T-helper 17 cell (primary cell): ENCODE measurements at places on chromosomes 12 and 14. TPM values are rescaled to one million over a fixed set of nuclear protein-coding genes. Genes with fewer than 3 reads are reported as not detected.
A peak's percentile ranks its signal among the peaks of the same experiment; 100 is the strongest.

DNA sequence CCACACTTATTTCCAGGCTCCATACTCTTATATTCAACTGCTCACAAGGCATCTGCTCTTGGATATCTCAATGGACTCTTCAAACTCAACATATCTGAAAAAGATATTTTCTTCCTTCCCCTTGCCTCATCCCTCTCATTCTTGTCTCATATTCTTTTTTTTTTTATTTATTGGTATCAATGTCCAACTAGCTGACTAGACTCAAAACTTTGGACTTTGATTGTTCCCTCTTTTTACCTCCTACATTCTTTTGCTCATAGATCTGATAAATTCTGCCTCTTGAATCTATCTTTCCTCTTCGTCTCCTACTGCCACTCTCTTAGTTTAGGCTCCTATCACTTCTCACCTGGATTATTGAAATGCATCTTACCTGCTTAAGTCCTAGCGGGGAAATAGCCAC, 25.8 kb downstream of the ARF6 start:
- H3K27me3 ChIP-seq = no peaks in the 10 kb centered on the region
- DNase-seq = no peak
- H3K4me1 ChIP-seq = peaks cover 16% of the 10 kb centered on the region

DNA sequence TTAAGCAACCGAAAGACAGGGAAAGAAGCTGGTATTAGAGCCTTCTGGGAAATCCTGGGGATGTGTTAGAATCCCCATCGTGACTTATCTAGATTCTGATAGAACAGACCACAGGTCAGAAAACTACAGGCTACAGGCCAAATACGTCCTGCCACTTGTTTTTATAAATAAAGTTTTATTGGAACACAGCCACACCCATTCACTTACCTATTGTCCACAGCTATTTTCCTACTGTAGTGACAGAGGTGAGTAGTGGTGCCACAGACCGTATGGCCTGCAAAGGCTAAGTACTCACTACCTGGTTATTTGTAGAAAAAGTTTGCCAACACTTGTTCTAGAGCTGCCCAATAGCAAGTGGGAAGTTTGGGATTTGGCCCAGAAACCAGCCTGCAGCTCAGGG, 53.8 kb downstream of the HRK start:
- H3K36me3 ChIP-seq = peaks cover 2% of the 10 kb centered on the region
- no peak overlapping the region for H3K4me3 ChIP-seq
- H3K4me1 ChIP-seq = no peaks in the 10 kb centered on the region

DNA sequence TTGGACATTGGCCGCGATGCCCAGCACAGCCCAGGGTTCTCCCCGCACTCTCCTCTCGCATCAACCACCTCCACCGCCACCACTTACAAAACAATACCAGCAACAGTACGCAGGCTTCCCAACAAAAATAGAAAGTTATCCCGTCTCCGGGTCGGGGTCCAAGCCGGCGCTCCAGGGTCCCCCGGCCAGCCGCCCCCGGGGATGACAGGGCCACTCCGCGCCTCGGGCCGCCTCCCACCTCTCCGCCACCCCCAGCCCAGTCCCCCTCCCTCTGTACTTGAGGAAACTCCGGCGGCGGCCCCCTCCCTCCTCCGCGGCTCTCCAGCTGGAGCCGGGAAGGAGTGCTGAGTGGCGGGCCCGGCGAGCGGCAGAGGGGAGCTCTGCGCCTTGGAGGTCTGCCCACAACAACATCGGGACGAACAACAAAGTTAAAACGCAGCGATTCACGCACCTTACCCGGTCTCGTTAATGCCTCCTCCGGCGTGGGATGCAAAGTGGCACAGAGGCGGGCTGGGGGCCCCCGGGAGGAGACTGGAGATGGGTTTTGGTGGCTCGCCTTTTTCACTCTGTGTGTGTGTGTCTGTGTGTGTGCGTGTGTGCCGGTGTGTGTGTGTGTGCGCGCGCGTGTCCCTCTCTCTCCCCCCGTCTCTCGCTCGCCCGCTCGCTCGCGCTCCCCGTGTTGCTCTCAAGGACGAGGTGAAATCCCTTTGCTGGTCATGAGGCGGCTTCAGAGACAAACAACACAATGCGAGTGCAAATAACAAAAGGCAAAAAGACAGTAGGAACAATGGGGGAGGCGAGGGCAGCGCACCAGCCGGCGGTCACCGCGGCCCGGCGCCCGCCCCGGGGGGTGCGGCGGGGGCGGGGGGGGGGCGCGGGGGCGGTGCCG, 386.8 kb downstream of the BCAT1 start:
- peaks cover 8% of the 10 kb centered on the region for H3K36me3 ChIP-seq
- no peak overlapping the region for H3K27ac ChIP-seq
- DNase-seq = no peak

- H3K4me1 ChIP-seq = peaks cover 6% of the 10 kb centered on the region
- H3K4me3 ChIP-seq = no peak overlapping the region
- no peaks in the 10 kb centered on the region for H3K27me3 ChIP-seq
- DNase-seq = no peak
- H3K36me3 ChIP-seq = peaks cover 7% of the 10 kb centered on the region
Observed at GRCh38 chr12:22518060-22518719, 26.2 kb downstream of the C2CD5 start.

- peak overlapping the region; percentile 88 for H3K27ac ChIP-seq
- H3K36me3 ChIP-seq = no peaks in the 10 kb centered on the region
- H3K4me1 ChIP-seq = peaks cover 18% of the 10 kb centered on the region
- H3K27me3 ChIP-seq = no peaks in the 10 kb centered on the region
Observed at GRCh38 chr12:62351326-62351725, 91.1 kb downstream of the USP15 start.

GRCh38 chr12:52230364-52231281, 2.4 kb upstream of the KRT7 start:
- DNase-seq = no peak
- peaks cover 82% of the 10 kb centered on the region for H3K27me3 ChIP-seq
- peaks cover 5% of the 10 kb centered on the region for H3K4me1 ChIP-seq
- no peak overlapping the region for H3K27ac ChIP-seq
- H3K36me3 ChIP-seq = peaks cover 14% of the 10 kb centered on the region
- no peak overlapping the region for H3K4me3 ChIP-seq

DNA sequence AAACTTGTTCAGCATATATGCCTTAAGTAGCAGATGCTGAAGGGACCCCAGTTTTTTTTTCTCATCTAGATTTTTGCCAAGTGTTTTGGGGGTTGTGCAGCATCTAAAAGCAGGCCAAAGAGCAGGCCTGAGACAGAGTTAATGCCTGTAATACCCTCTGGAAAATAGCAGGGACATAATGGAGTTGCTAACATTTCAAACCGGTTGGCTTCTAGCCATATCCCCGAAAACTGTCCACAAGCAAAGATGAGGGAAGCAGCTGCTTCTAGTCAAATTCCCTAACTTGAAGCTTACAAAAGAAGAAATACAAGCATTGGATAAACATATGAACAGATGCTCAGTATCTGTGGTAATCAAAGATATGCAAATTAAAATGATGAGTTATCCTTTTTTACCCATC, 52.1 kb upstream of the AEBP2 start:
- H3K27ac ChIP-seq = no peak overlapping the region
- DNase-seq = no peak
- H3K4me3 ChIP-seq = no peak overlapping the region
- peaks cover 4% of the 10 kb centered on the region for H3K27me3 ChIP-seq
- H3K4me1 ChIP-seq = peaks cover 1% of the 10 kb centered on the region

- no peaks in the 10 kb centered on the region for H3K27me3 ChIP-seq
- no peak overlapping the region for H3K27ac ChIP-seq
- H3K4me3 ChIP-seq = no peak overlapping the region
Observed at GRCh38 chr14:53715193-53715721, 241.4 kb downstream of the BMP4 start.

DNA sequence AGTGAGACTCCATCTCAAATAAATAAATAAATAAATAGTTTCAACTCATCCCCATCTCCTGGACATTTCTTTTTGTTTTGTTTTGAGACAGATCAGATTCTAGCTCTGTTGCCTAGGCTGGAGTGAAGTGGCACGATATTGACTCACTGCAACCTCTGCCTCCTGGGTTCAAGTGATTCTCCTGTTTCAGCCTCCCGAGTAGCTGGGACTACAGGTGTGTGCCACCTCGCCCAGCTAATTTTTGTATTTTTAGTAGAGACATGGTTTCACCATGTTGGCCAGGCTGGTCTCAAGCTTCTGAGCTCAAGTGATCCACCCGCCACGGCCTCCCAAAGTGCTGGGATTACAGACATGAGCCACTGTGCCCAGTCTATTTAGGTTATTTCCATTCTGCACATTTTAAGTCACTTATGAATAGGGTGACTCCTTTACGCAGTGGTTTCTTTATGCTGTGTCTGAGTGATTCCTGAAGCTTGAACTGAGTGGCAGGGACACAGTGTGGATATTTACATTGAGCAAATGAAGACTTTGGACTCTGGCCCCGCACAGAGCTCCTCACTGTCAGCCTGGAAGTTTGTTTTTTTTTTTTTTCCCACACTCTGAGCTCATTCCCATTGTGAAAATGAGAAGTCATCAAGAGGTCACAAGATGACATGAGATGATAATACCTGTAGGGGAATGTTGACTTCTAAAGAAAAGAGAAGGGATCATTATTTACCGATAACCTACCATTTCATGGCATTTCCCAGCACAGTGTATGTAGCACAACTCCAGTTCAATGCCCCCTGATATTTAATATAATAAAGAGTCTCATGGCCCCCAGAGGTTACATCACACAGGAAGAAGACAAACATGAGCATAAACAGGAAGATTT, 72.6 kb downstream of the TBX3 start:
- DNase-seq = no peak
- H3K27me3 ChIP-seq = peaks cover 12% of the 10 kb centered on the region
- H3K36me3 ChIP-seq = no peaks in the 10 kb centered on the region
- H3K4me1 ChIP-seq = no peaks in the 10 kb centered on the region

- peak overlapping the region; percentile 99 for H3K27ac ChIP-seq
- no peak for DNase-seq
- no peaks in the 10 kb centered on the region for H3K27me3 ChIP-seq
- H3K4me1 ChIP-seq = peaks cover 60% of the 10 kb centered on the region
- H3K36me3 ChIP-seq = peaks cover 6% of the 10 kb centered on the region
- H3K4me3 ChIP-seq = peak overlapping the region; percentile 7
Observed at GRCh38 chr12:12470751-12471306, 91.8 kb downstream of the DUSP16 start.

RPS6KL1 gene
- total RNA-seq = 1.9 TPM

- H3K27me3 ChIP-seq = no peaks in the 10 kb centered on the region
- no peaks in the 10 kb centered on the region for H3K4me1 ChIP-seq
- H3K36me3 ChIP-seq = peaks cover 2% of the 10 kb centered on the region
- no peak for DNase-seq
Observed at GRCh38 chr12:69405566-69405865, 46.0 kb downstream of the YEATS4 start.

NXPH4 gene
- not detected for total RNA-seq

LLPH gene
- total RNA-seq = 24.0 TPM

GPR68 gene
- 7.6 TPM for total RNA-seq

KRT78 gene
- total RNA-seq = not detected

DNA sequence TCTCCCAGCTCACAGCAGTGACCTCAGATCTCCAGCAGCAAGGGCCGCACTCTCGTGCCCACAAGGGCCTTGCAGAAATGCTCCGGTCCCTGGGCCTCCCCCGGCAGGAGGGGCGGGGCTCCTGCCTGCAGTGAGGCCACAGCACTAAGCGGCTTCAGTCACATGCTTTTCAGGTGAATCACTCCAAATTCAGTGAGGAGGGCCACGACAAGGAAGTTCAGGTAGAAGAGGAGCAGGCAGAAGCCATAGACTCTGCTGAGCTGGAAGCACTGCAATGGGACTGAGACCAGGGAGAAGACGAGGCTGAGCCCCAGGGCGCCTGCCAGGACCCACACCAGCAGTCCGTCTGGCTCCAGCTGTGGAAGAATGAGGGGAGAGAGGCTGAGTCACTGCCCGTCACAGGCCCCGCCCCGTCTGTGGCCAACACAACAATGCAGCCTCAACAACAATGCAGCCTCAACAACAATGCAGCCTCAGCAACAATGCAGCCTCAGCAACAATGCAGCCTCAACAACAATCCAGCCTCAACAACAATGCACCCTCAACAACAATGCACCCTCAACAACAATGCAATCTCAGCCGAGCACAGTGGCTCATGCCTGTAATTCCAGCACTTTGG, 35.2 kb downstream of the SLC8B1 start:
- peaks cover 8% of the 10 kb centered on the region for H3K4me1 ChIP-seq
- peak overlapping the region; percentile 37 for H3K27ac ChIP-seq
- no peaks in the 10 kb centered on the region for H3K27me3 ChIP-seq
- DNase-seq = no peak
- H3K36me3 ChIP-seq = peaks cover 8% of the 10 kb centered on the region

SIX6 gene
- total RNA-seq = not detected

- no peak overlapping the region for H3K4me3 ChIP-seq
- H3K4me1 ChIP-seq = no peaks in the 10 kb centered on the region
- peaks cover 2% of the 10 kb centered on the region for H3K36me3 ChIP-seq
- H3K27ac ChIP-seq = no peak overlapping the region
Observed at GRCh38 chr14:36012621-36013020, 163.9 kb downstream of the PTCSC3 start.

DNA sequence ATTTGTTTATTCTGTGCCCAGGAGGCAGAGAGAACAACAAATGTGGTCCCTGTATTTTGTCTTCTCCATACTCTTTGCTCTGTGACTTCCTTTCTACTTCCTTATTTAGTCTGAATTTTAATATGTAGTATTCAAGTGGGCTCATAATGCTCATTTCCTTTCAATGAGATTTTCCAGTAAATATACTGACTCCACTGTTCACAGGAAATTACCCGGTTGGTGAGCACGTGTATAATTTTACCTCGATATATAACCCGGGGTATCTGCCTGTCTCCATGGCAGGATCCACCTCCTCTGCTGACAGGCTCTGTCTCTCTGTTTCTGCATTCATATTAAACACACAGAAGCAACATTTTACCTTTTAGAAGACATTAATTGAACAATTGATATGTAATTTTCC, 166.0 kb downstream of the SLC38A4 start:
- no peaks in the 10 kb centered on the region for H3K36me3 ChIP-seq
- peaks cover 16% of the 10 kb centered on the region for H3K4me1 ChIP-seq
- H3K27me3 ChIP-seq = peaks cover 4% of the 10 kb centered on the region
- H3K27ac ChIP-seq = peak overlapping the region; percentile 63
- DNase-seq = no peak
- no peak overlapping the region for H3K4me3 ChIP-seq

KERA gene
- not detected for total RNA-seq

DNA sequence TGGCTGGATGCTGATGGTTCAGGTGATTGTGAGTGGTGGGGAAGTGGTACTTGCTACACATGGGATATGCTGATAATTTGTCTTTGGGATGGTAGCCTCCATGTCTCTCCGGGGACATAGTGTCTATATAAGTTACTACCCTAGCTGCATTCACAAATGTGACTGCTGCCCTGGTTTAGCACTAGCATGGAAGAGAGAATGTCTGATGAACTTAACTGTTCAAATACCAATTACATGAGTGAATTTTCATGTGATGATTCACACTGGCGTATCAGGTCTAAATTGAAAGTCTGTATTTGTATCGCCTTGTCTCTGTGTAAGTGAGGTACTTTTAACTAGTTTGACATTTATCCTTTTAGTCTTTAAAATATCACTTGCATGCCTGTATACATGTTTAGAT, 34.4 kb downstream of the ATF7IP start:
- peaks cover 54% of the 10 kb centered on the region for H3K4me1 ChIP-seq
- H3K27ac ChIP-seq = peak overlapping the region; percentile 98
- peaks cover 5% of the 10 kb centered on the region for H3K36me3 ChIP-seq
- no peaks in the 10 kb centered on the region for H3K27me3 ChIP-seq
- no peak for DNase-seq
- peak overlapping the region; percentile 66 for H3K4me3 ChIP-seq

GRCh38 chr12:120054293-120054692, 62.3 kb downstream of the RAB35 start:
- peaks cover 9% of the 10 kb centered on the region for H3K4me1 ChIP-seq
- no peak overlapping the region for H3K27ac ChIP-seq
- no peak overlapping the region for H3K4me3 ChIP-seq
- DNase-seq = no peak
- H3K27me3 ChIP-seq = no peaks in the 10 kb centered on the region

- no peaks in the 10 kb centered on the region for H3K36me3 ChIP-seq
- peaks cover 10% of the 10 kb centered on the region for H3K4me1 ChIP-seq
- no peak for DNase-seq
- no peaks in the 10 kb centered on the region for H3K27me3 ChIP-seq
Observed at GRCh38 chr14:39212034-39212433, 21.7 kb upstream of the MIA2 start.

POTEM gene
- total RNA-seq = not detected
